Central memory CD8-positive, alpha-beta T cell (primary cell): ENCODE measurements at places on chromosomes 7 and 10.

DNA sequence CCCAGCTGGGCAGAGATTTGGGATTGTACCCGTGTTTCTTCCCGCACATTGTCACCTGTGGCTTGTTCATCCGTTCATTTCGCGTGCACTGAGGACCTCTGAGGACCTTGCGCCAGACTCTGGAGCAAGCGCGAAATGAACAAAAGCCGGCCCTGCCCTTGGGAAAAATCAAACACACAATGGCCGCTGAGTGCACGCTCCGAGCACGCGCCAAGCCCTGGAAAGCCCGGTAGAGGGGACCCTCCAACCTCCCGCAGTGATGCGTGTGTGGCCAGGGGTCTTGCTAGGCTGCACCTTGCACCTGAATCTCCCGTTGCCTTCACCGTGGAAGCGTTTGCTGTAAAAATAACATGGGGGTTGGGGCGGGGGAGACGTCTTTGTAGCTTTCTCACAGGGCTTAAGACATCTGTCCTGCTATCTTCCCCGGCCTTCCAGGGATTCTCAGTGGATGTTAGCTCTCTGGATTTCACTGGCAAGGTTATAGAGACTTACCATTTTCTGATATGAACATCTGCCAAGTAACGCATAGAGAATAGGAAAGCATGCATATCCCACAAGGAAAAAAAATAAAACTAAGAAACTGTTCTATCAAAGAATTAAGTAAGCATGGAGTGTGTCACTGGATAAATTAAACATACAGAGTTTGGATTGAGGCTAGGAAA, 37.3 kb downstream of the ZNF777 start:
- no peak for DNase-seq

DNA sequence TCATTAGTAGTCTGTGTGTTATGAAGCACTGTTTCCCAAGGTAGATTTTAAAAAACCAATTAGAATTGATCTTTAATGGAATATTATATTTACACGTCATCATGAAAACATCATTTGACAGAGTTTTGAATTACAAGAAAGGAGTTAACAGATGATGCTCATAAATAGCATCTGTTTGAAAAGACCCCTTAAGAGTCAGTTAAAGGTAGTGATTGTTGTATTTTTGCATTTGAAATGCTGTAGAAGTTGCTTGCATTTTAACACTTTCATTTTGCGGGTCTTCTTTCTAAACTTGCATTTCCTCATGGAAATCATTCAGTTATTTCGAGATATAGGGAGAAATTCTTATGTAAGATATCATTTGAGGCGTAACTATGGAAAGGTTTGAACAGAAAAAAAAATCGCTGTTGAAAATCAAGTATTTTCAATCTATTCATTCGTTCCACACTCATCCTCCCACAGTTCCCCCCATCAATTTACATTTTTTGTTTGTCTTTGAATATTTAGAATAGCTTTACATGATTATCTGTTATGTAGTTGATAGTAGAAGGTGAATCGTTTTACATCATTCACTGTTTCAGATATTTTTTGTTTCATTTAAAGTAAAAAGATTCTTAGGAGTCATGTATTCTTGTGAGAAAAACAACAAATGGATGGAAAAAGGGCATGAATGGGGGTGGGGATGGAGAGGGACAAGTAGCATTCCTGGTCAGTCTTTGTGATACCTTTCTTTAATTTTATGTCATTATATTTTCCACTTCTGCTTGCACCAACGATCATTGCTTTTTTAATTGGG, 3.0 kb upstream of the SKIDA1 start:
- DNase-seq: no peak

GRCh38 chr7:31986878-31987518, 83.2 kb downstream of the PDE1C start:
- DNase-seq: no peak

- DNase-seq: no peak
Measured at GRCh38 chr10:110151467-110151866, 55.9 kb upstream of the MXI1 start.

- no peak for DNase-seq
Measured at GRCh38 chr10:131196176-131196885, 115.2 kb downstream of the TCERG1L start.

- no peak for DNase-seq
Measured at GRCh38 chr7:81934596-81935301, 164.9 kb upstream of the HGF start.

GRCh38 chr7:66921918-66922486, 977 bp downstream of the TMEM248 start:
- DNase-seq: no peak

DNA sequence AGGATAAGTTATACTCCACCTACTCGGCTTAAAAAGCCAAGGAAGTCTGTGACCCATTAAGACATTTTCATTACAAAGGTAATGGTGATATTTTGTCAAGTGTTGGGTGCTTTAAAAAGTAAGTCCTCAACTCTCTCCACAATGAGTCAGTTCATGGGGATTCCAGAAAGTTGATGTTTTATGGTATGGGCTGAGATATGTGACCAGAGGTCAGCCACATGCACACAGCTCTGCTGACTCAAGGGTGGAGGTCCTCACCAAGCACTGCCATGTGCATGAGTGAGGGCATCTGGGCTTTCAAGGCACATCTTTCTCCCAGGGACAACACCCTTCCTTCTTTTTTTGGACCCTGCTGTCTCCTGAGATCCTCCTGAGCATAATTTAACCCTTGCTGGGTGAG, 292.9 kb downstream of the PTEN start:
- no peak for DNase-seq

DNA sequence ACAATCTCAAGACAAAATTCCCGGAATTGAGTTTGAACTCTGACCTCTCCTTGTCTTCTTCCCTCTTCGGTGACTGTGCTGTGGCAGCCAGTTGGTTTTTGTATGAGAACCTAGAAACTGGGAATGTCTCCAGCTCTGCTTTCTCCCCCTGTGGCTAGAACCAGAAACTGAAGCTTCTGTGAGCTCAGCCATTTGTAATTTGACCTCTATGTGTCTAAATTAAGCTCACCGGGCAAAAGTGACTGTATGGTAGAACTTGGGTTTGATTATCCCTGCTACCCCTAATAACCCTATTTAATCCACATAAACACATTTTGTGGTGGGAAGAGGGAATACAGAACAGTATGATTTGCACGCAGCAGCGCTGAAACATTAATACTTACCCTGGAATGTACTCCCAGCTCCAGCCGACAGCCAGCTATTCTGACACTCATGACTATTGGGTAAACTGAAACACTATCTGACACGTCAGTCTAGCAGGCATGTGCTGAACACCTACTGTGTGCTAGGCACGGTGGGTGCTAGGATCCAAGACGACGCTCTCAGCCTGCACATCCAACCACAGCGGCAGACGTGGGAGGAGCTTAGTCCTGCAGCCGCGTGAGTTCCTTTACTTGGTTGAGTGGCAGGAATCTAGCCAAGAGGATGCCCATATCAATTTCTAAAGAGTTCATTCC, 324.8 kb downstream of the SFMBT2 start:
- DNase-seq: no peak

DNA sequence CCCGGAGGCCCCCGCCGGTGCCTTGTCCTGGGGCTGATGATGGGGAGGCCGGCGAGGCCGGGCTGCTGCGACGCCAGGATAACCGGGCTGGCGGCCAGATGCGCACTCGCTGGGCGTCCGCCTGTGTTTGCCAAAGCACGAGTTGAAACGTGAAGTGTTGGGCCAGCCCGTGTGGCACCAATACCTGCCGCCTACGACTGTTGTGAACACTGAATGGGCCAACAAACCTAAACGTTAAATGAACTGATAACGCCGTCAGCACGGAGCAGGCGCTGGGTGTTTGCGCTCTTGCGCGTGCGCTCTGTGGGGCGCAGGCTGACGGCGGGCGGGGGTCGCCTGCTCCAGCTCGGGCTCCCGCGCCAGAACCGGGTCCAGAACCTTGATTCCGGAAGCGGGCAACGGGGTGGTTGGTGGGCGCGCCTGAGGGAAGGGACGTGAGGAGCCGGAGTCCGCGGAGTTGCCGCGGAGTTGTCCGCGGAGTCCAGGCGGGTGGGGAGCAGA, 658 bp downstream of the CYP2E1 start:
- no peak for DNase-seq

GRCh38 chr7:46107610-46108217, 186.6 kb upstream of the IGFBP3 start:
- DNase-seq: no peak

DNA sequence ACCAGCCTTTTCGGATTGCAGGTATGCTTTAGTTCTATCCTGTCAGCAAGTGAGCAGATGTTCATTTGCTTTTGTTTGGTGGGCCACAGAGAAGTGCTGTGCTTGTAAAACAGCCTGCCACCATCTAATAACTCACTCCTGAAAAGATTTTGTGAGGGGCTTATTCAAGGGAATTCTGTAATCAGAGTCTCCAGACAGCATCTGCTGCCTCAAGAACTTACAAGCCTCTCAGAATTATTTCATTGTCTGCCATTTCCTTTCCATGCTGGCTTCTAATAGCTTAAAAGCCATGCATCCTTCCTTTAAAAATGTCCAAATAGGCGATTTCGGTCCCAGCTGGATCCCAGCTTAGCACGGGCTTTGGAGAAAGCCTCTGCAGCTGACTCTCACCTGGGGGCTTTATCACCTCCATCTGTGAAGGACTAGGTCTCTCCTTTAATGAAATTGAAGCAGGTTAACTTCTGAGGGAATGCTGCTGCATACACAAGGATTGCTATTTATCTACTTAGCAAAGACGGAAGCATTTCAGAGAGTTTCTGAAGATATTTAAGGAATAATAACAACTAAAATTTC, 48.0 kb downstream of the MALRD1 start:
- DNase-seq: no peak

- DNase-seq: no peak
Measured at GRCh38 chr7:127413962-127414361, 21.5 kb upstream of the ZNF800 start.

- no peak for DNase-seq
Measured at GRCh38 chr7:155191901-155192478, 105.7 kb upstream of the INSIG1 start.

DNA sequence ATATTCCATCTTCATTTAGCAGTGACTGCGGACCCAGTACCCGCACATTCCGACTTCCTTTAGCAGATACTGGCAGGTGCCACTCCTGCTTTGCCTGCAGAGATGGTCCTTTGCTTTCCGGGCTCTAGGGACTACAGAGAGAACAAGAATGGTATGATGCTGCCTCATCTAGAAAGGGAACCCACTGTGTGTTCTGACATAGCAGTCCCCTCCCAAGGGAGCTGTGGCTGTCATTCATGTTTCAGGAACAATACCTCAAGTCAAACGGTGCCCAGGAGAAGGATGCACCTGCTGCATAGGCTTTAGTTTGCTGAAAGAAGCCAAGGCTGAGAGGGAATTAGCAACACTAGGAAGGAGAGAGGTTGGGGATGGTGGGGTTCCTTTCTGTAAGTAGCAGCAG, 15.9 kb upstream of the TMEM72 start:
- DNase-seq: no peak

GRCh38 chr10:119734396-119735332, 8.8 kb downstream of the INPP5F start:
- DNase-seq: no peak

DNA sequence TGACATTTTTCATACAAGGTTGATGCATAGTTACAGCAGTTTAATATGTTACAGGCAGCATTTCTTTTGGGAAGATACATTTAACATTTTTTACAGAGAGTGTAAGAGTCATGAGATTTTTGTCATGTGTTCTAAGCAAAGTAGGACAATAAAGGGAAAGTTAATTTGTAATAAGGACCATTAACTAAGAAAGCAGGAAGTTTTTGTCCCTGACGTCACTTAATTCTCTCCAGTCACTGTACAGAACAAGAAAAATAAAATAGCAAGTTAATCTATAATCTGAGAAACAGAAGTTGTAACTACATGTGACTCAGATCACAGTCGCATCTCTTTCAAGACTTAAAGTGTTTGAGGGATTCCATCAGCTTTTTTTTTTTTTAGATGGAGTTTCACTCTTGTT, 49.5 kb upstream of the CAPZA2 start:
- DNase-seq: no peak

- no peak for DNase-seq
Measured at GRCh38 chr7:152115021-152115718, 89.7 kb downstream of the GALNT11 start.

GRCh38 chr7:138842111-138842510, 44.1 kb upstream of the ATP6V0A4 start:
- DNase-seq: no peak

- no peak for DNase-seq
Measured at GRCh38 chr7:68684246-68684839, 913.9 kb upstream of the AUTS2 start.

- DNase-seq: no peak
Measured at GRCh38 chr7:142854372-142855113, at the start of gene EPHB6. EPHB6 (plus strand) TSS chr7:142855076; CDS start chr7:142863228, 8,152 bp downstream.

DNA sequence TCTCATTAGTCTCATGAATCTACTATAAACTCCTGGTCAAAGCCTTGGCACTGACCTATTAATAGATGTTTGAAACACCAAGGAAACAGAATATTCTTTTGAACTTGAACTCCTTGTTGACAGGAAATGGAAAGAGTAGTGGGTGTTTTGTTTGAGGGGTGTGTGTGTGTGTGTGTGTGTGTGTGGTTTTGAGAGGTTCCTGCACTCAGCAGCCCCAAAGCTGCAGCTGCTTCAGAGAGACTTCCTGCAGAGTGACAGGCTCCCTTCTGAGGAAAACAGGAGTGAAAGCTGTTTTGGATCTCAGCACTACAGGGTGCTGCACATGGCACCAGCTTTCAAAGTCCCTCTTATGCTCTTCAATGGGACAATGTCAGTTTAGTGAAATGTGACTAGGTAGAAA, 546.5 kb upstream of the STEAP1 start:
- no peak for DNase-seq

- no peak for DNase-seq
Measured at GRCh38 chr7:29420011-29420410, 143.6 kb upstream of the PRR15 start.

DNA sequence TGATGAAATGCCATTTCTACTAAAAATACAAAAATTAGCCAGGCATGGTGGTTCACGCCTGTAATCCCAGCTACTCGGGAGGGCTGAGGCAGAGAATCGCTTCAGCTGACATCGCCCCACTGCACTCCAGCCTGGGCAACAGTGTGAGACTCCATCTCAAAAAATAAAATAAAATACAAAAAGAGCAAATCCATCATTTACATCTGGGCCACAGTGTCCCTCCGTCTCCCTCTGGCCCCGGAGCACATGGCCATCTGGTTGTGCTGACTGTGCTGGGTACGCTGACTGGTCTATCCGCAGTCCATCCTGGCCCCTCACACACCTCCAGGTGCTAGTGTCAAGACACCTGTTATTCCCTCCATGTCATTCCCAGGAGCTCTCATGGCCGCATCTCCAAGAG, 42.1 kb downstream of the KCNH2 start:
- no peak for DNase-seq

- no peak for DNase-seq
Measured at GRCh38 chr7:156180451-156181229, 368.4 kb upstream of the SHH start.
